ENCODE measurements at places on chromosomes 16 and 17. TPM values are rescaled to one million over a fixed set of nuclear protein-coding genes. Genes with fewer than 3 reads are reported as not detected.
A peak's percentile ranks its signal among the peaks of the same experiment; 100 is the strongest.

Gene MYH10
- 39.2 TPM for total RNA-seq

Gene MAF
- 0.27 TPM for total RNA-seq

DNA sequence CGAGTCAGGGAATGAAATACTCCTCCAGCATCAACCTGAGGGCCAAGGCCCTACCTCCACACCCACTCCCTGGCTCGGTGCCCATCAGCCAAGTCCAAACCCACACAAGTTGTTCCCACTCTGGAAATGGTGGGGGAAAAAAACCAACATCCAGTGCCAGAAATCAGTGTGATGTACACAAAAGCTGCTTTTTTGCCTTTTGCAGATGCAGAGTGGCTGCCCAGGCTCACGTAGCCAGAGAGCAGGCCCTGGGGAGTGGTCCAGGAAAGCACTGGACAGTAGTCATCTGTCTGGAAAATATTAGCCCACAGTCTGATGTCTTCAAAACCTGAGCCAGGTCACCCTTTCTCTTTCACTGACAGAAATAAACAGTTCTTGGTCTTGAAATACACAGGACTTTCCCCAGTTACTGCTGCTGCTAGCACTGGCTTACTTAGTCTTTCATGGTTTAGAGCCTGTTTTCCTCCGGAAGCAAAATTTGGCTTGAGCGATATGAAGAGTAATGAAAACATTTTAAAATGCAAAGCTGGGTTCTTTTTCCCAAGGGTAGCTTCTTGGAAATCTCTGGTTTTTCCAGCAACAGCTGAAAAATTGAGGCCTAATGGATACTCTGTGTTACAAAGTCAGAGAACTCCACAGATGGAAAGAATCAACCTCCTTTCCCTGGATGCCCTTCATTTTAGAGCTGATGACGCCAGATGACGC is 18.2 kb upstream of the NOS2 start:
- no peaks in the 10 kb centered on the region for H3K4me1 ChIP-seq
- H3K27me3 ChIP-seq, result no peaks in the 10 kb centered on the region
- H3K27ac ChIP-seq, result no peak overlapping the region
- no peaks in the 10 kb centered on the region for H3K36me3 ChIP-seq
- H3K4me3 ChIP-seq, result no peak overlapping the region
- no peak for DNase-seq

GRCh38 chr16:10981697-10982216 is 37.4 kb downstream of the CLEC16A start:
- no peak overlapping the region for H3K27ac ChIP-seq
- DNase-seq, result peak; percentile 42
- H3K36me3 ChIP-seq, result no peaks in the 10 kb centered on the region
- H3K27me3 ChIP-seq, result no peaks in the 10 kb centered on the region
- no peaks in the 10 kb centered on the region for H3K4me1 ChIP-seq

GRCh38 chr16:29231244-29231643 is 175.3 kb downstream of the NPIPB11 start:
- H3K36me3 ChIP-seq, result no peaks in the 10 kb centered on the region
- DNase-seq, result no peak
- H3K27ac ChIP-seq, result no peak overlapping the region
- peaks cover 5% of the 10 kb centered on the region for H3K4me1 ChIP-seq

DNA sequence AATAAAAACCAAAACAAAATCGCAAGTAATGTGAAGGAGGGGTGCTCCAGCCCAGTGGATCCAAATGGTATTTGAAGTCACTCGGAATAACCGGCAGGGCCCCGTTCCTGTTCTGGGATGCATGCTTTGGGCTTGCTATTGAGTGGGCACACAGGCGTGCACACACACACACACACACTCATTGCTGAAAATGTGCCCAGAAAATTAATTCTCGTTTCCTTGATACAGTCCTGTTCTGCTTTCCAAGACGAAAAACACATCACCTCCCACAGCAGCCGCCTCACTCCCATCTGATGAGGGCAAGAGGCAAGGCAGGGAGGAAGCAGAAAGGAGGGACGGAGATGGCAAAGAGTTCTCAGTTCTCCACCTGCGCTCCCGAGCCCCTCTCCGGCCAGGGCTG is 62.2 kb upstream of the SDK2 start:
- H3K4me1 ChIP-seq, result no peaks in the 10 kb centered on the region
- no peaks in the 10 kb centered on the region for H3K36me3 ChIP-seq
- H3K27me3 ChIP-seq, result peaks cover 28% of the 10 kb centered on the region
- DNase-seq, result no peak
- no peak overlapping the region for H3K4me3 ChIP-seq
- H3K27ac ChIP-seq, result no peak overlapping the region

- H3K4me1 ChIP-seq, result peaks cover 13% of the 10 kb centered on the region
- no peaks in the 10 kb centered on the region for H3K27me3 ChIP-seq
- no peak overlapping the region for H3K4me3 ChIP-seq
- H3K36me3 ChIP-seq, result no peaks in the 10 kb centered on the region
- no peak for DNase-seq
Measured at GRCh38 chr16:56353054-56353921, 72.1 kb downstream of the AMFR start.

DNA sequence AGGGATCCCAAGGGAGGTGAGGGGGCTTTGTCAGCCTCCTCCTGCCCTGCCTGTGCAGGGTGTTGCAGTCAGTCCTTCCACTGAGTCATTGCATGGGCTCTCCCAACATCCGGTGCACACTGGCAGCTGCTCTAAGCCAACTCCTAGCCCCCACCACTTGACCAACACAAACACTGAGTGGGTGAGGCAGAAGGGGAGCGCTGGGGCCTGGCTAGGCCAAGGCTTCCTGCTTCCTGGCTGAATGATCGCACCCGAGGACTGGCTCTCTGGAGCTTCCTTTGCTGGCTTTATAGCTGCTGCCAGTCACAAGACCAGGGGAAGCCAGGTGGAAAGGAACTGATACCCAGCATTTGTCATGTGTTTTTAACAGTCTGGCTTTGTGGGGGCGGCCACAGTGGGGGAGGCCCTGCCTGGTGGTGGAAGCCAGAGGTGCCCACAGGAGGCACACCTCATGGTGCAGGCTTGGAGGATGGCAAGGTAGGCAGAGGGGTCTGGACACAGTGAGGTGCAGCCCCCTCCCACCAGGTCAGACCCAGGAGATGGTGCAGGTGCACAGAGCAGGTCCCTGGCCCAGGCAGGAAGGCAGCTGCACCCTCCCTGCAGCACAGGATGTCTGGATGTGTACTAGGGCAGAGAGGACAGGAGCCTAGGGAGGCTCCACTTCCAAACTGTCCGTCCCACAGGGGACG is 6.8 kb downstream of the MPG start:
- no peaks in the 10 kb centered on the region for H3K36me3 ChIP-seq
- no peak for DNase-seq
- no peak overlapping the region for H3K4me3 ChIP-seq
- no peaks in the 10 kb centered on the region for H3K4me1 ChIP-seq
- H3K27me3 ChIP-seq, result no peaks in the 10 kb centered on the region
- H3K27ac ChIP-seq, result no peak overlapping the region

GRCh38 chr17:12994341-12995074 is 23.3 kb downstream of the ELAC2 start:
- H3K4me3 ChIP-seq, result no peak overlapping the region
- H3K4me1 ChIP-seq, result no peaks in the 10 kb centered on the region
- no peak for DNase-seq
- H3K27me3 ChIP-seq, result no peaks in the 10 kb centered on the region
- H3K27ac ChIP-seq, result no peak overlapping the region

DNA sequence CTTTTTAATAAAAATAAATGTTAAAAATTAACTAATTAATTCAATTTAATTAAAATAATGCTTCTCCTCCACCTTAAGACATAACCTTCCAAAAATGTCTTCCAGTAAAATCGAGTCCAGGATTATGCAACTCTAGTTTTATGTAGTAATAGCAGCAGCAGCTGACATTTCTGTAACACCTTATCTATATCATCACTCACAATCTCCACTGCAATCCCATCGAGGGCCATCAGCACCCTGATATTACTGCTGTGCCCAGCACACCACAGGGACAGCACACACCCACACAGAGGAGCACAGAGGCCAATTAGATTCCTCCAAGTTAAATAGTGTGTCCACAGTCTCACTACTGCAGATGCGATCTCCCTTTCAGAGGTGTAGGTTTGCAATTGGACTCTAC is 2.9 kb downstream of the RPH3AL start:
- no peaks in the 10 kb centered on the region for H3K36me3 ChIP-seq
- no peak for DNase-seq
- no peaks in the 10 kb centered on the region for H3K27me3 ChIP-seq
- H3K4me3 ChIP-seq, result no peak overlapping the region

Data from HCT116 (cell line).